Kidney (tissue), 22 donors: ENCODE measurements at places on chromosomes 2 and 18. TPM values are rescaled to one million over a fixed set of nuclear protein-coding genes. Genes with fewer than 3 reads are reported as not detected.

FER1L5 gene
- 0.15 TPM for polyA plus RNA-seq

SUMO1 gene
- polyA plus RNA-seq = 170 TPM

PSD4 gene
- 16.2 TPM for polyA plus RNA-seq

CROCC2 gene
- not detected for polyA plus RNA-seq

DNA sequence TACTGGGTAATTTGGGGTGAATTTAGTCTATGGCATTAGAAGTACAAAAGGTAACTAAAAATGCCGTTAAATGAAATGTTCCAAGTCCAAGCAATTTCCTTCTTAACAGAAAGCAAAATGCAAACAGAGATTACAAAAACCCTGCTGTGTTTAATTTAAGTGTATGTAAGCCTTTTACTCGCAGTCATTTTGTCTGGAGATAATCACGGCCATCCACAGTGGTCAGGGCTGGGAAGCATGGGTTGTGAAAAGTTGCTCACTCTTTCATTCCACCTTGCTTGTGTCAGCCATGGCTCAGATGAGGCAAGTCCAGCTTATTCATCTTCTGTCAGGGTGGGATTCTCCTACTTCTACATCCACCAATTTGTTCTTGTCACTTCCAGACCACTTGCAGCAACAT lies 983.6 kb upstream of the ZEB2 start:
- no peak for DNase-seq

DNA sequence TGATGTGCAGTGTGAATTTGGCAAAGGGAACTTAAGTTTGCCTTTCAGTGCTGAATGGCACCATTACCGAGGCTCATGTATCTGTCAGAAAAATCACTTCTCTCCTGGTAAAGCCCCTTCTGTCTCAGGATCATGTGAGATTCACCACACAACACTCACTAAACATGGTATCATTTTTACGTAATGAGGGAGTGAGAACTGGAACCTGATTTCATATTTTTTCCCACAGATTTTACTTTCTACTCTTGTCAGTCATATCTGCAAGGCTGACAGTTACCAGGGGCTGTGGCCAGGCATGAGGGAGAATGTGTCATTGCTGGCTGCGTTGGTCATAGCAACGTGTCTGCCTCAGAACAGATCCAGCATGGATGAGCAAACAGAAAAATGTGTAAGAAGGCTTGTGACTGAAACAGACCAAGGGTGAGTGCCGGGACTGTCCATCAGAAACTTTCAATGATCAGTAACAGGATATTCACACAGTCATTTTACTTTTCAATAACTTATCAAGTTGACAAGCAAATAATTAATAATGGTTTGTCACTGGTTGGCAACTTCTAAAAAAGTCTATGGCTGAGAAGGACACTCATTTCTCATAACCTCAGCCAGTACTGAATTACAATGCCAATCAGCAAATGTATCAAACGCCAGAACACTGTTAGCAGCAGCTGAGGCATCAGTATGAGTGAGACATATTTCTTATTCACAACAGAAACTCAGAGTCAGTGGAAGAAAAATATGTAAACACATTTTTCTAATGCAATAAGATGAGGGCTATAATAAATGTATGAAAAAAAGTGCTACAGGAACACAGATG lies 100.5 kb downstream of the CDC42EP3 start:
- DNase-seq = no peak

DNA sequence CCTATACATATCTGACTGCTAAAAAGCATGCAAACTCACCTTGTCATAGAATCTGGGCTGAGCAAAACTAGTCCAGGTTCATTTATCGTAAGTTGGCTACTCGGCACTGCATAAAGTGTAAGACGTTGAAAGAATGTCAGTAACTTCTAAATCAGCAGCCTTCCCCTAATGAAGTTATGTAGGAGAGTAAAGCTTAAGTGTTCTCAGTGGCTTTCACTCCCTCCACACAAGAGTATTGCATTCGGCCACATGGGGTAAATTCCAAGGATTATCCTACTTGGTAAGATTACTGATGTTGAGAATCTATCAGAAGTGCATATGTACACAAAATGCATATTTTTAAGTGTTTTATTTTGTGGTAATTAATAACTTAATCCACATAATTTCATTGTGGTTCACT lies 130.1 kb downstream of the LCLAT1 start:
- DNase-seq = no peak

GRCh38 chr18:45689396-45689795 lies 34.6 kb upstream of the SLC14A1 start:
- no peak for DNase-seq

DNA sequence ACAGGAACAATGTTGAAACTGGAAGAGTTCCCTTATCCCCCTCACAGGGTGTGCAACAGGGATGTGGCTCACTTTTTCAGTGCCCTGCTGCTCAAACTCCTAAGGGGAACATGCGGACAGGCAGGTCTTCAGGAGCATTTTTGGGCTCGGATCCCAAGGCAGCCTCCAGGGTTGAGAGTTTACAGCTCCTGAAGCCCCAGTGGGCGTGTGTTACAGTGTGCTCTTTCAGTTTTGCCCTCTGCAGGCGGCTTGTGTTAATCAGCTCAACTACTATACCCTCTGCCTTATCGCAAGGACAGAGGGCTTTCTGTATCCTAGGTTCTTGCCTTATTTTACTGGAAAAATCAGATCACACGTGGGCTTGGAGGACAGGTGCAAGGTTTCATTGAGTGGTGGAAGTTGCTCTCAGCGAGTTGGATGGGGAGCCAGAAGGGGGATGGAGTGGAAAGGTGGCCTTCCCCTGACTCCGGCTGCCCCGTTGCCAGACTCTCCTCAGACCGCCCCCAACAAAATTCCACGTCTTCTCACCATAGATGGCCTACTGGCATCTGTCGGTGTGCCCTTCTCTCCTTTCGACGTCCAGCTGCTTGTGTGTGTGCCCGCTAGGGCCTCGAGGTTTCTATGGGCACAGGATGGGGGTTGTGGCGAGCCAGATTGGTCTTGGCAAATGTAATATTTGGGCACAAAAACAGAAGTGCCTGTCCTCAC lies 541.9 kb downstream of the TMX3 start:
- DNase-seq = peak; percentile 45

- DNase-seq = no peak
Measured at GRCh38 chr2:156158808-156159207, 173.7 kb downstream of the NR4A2 start.

GRCh38 chr2:75569546-75569945 lies 8.8 kb upstream of the EVA1A start:
- no peak for DNase-seq

DNA sequence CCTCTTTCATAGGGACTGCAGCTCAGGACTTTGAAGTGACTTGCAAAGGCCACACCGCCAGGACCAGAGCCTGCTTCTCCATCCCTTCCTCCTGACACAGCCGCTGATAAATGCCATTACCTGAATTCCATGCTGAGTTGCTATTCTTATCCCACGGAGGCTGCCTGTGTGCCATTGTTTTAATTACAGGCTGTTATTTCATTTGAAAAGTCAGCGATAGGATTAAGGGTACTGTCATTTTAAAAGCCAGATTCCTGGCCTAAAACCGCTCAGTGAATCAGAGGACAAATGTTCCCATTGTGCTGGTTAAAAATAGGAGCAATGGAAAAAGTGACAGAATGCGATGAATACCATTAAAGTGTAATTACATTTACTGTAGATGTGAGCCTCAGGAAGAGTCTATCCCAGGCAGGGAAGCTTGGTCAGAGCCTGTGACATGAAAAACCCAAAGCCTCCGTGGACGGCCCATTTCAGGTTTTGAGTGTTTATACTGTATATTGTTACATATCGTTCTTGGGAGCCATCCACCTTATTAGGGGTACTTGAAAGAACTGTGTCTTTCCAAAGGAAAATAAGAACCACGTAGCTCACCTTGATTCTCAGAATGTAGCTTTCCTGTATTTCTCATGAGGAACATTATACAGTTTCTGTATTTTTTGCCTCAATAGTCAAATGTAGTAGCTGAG lies 41.3 kb downstream of the PDCL3 start:
- DNase-seq = no peak
